Progenitor cell of endocrine pancreas (in vitro differentiated cells): ENCODE measurements at places on chromosomes 2 and 18. TPM values are rescaled to one million over a fixed set of nuclear protein-coding genes. Genes with fewer than 3 reads are reported as not detected.

Gene CNGA3
- 5.3 and 5.5 TPM in 2 replicates for total RNA-seq

Gene PJVK
- 7.7 and 9.2 TPM in 2 replicates for total RNA-seq

Gene CPO
- 0.24 TPM in 1 of 2 replicates, not detected in the other for total RNA-seq

Gene MRPL33
- 59.7 and 63.3 TPM in 2 replicates for total RNA-seq

Gene KLHL29
- total RNA-seq = 4.4 and 5.5 TPM in 2 replicates

Gene CREB1
- total RNA-seq = 103 and 111 TPM in 2 replicates

GRCh38 chr2:211070547-211070946 lies 514.1 kb downstream of the CPS1 start:
- no peak for DNase-seq

DNA sequence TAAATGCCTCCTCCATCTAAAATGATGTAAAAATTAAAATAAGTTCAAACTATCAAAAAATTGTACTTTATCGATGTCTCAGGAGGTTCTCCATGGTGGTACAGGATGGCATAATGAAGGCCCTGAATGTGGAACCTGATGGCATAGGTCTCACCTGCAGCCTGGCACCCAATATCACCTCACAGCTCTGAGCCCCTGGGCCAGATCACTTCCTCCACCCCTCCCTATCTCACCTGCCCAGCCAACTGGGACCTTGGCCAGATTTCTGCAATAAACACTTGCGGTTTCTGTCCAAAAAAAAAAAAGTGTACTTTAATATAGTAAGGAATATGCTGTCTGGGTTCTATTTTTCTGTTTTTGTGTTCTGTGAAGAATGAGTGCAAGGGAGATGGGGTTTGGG lies 6.7 kb upstream of the RBM45 start:
- DNase-seq = no peak

DNA sequence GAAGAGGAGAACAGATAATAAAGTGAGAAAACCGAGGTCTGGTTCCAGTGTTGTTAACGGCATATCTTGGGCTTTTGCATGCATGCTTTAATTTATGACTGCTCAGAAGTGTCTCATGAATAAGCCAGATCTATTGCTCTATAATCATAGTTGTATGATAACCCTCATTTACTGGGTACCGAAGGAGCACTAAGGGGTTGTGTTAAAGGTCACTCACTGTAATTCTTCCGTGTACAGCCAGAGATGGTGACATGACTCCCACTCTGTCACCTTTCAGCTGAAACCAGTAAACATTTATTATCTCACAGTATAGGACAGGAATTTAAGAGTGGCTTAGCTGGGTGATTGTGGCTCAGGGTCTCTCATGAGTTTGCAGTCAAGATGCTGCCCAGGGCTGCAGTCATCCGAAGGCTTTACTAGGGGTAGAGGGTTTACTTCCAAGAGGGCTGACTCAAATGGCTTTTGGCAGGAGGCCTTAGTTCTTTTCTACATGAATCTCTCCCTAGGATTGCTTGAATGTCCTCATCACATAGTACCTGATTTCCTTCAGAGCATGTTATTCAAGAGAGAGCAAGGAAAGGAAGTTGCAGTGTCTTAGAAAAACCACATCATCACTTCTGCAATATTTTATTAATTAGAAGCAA lies 107.0 kb downstream of the NAB1 start:
- DNase-seq = no peak

GRCh38 chr2:225276207-225276606 lies 123.3 kb upstream of the NYAP2 start:
- DNase-seq = no peak

DNA sequence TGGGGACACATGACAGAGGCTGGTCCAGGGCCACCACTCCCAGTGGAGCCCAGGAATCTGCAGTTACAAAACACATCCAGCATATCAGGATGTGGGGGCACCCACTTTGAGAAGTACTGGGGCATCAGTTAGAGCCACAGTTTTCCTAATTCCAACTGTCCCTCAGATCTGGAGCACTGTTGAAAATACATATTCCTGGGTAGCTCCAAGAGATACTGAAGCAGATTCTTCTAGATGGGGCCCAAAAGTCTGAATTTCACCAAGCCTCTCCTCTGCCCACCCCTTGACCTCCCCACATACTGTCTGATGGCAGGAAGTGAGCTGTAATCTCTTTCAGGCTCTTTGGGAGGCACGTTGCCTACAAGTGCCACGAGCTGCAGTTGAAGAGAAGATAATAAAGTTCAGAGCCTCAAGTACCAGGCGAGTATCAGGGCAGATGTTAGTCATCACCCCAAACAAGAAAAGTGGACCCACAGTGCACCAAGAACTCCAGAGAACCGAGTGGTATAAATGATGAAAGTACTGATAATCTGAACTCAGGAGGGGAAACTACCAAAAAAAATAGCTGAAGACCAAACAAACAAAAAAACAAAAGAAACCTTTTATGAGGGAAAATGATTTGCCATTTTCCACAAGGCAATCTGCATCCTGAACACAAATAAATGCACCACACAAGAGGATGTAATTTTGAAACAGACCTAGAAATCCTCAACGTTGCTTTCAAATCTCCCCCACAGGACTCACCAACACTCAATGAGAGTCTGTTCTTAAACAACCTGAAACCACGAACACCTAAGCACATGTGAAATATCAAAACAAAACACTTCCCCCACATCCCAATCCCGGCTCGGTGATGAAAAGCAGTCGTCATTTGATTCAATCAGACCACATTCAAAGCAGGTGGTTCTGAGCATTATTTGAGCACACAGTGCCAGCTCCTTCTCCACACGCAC lies 98.7 kb downstream of the TCF4 start:
- DNase-seq = no peak

GRCh38 chr18:79365701-79366100 lies 30.0 kb upstream of the NFATC1 start:
- no peak for DNase-seq

- no peak for DNase-seq
Measured at GRCh38 chr18:341102-341501, 73.3 kb upstream of the THOC1 start.
